Umbilical cord (tissue), 2 donors: ENCODE measurements at places on chromosomes 5 and 9.

DNA sequence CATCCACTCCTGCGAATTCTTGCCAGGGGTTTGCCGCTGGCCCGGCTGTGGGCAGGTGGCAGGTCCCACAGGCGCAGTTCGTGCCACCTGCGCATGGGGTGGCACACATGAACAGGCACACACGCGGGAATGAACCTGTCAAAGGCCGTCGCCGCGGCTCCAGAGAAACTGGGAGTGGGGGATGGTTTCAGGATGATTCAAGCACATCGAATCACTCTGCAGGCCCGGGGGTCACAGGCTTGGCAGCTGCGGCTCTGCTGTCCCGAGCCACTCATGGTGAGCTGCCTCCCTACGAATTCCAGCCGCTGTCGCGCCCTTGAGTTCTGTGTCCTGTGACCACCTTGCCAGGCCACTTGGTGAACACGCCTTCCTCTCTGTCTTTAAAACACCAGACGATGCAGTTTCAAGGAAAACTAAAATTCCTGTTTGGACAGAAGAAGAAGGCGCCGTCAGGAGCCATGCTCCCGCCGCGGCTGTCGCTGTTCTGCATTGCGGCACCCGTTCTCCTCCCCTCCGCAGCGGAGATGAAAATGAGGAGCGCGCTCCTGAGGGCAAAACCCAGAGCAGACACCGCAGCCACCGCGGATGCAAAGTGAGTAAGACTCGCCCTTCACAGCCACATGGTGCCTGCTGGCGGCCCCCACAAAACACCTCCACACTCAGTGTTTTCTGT, 15.4 kb upstream of the EXOC3 start:
- no peak for DNase-seq

DNA sequence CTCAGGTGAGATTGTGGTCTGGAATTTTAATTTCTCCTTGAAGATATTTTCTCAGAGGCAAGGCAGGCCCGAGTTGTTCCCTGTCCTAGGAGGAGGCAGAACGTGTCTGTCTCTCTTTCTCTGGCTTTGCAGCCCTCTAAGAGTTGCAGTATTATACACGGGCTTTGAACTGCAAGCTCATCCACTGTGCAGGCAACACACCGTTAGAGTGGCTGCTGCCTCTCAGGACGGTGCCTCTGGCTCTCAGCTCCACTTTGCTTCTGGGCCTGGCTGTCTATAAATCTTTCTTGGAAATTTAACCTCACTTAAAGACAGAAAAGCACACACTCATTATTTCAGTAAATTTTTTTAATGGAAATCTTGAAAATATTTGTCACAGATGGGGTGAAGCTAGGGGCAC, 170.1 kb upstream of the ADCY2 start:
- DNase-seq = no peak

- no peak for DNase-seq
These were observed 543.6 kb upstream of the DAB2 start for GRCh38 chr5:39968381-39968780.

GRCh38 chr9:93586290-93587057, 10.1 kb downstream of the PHF2 start:
- DNase-seq = no peak
